ENCODE measurements at places on chromosomes 5 and 9.

GRCh38 chr5:158324236-158324635 lies 465.3 kb upstream of the CLINT1 start:
- DNase-seq = no peak

GRCh38 chr9:93123561-93124283 lies 10.3 kb downstream of the NINJ1 start:
- DNase-seq = no peak

GRCh38 chr9:130682421-130683121 lies 11.0 kb upstream of the EXOSC2 start:
- DNase-seq = peak; percentile 60

DNA sequence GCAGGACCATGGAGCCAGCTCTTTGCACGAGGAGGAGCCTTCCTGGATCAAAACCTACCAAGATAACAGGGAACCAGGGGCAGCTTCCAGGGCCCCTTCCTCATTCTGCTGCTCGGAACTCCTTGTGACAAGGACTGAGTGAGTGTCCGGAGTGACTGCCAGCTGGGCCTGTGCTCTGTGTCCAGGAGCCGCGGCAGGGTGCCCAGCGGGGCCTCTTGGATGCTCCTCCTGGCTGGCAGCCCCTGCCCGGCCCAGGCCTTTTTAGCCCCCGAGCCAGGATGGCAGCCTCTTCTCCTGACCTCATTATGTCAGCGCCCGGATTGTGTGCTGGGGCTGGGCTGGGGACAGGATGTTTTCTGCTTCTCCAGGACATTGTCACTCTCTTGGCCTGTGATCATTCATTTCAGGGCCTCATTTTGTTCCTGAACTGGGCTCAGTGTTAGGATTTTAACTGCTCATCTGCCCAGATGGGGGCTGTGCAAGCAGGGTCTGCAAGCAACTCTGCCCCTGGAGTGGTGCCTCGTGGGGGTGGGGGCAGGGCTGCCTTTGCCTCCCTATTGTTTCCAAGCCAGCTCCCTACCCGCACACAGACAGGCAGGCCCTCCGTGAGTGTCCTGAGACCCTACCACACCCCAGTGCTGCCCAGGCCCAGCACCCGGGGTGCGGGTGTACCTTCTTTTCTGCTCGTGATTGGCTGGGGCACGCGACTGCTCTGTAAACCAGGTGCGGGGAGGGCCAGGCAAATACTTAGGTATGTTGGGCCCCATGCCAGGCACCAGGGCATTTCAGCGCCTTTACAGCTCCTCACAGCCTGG lies 161.6 kb downstream of the COL23A1 start:
- no peak for DNase-seq

DNA sequence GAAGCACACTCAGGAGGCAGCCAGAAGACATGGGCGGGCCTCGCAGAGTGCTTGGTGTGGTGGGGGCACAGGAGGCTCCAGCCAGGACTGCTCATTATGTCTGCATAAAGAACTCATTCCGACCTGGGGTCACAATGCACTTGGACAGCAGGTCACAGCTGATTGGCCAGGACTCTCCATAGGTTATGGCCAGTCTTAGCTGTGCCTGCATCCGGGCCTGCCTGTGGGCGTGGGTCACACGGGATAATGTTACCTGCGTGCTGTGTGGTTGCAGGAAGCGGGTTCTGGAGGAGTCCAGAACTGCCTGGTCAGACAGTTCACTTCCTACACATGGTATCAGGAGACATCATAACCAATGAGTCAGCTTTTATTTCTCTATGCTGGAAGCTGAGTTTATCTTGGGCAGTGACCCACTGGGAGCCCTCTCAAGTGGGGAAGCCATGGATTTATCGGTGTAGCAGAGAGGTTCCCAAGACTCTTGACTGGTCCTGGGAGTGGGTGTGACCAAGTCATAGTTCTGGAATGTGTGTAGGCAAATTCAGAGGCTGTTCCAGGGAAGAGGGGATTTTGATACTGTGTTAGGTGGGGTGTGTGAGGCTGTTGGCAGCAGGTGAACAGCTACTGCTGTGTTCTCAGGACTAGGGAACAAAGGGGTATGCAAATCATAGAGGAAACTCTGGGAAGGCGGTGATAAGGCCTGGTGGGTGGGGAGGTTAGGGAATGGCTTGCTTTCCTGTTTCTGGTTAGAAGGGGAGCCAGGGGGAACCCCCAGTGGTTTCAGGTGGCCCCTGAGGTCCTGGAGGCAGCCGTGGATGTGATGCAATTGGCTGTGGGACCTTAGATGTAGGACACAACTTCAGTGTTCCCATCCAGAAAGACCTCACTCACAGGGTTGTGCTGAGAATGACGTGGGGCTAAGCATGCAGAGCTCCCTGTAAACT lies 51.3 kb downstream of the ARHGEF37 start:
- DNase-seq = peak; percentile 98

- DNase-seq = no peak
Measured at GRCh38 chr5:114243972-114244317, 117.9 kb upstream of the KCNN2 start.

DNA sequence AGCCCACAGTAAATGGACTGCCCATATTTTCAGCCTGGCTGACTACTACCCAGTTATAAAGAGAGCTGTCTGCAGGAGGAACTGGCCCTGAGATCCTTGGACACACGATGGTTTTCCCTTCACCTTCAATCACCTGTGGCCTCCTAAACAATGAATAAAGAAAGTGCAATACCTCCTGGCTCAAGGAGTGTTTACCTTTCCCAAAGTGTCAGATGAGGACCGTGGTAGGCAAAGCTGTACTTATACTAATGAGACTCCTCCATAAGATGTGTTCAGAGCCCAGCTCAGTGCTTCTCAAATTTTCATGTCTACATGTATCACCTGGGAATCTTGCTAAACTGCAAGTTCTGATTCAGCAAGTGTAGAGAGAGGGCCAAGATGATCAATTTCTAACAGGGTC lies 284.5 kb upstream of the VLDLR start:
- DNase-seq = no peak

DNA sequence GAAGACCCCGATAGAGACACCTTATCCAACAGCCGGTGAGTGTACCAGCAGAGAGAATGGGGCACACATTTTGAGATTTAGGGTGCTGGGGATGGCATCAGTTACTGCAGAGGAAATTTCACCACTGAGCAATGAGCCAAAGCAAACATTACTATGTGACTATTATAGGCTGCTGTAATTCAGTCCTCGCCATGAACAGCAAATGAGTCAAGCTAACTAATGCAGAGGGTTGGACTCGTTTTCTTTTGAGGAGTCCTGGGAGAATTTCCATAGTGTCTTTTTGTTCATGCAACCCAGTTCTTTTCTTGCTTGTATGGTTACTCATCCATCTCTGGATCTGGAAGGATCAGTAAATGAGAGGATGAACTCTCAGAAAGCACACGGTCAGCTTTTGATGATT lies 323.8 kb downstream of the PSAT1 start:
- no peak for DNase-seq

DNA sequence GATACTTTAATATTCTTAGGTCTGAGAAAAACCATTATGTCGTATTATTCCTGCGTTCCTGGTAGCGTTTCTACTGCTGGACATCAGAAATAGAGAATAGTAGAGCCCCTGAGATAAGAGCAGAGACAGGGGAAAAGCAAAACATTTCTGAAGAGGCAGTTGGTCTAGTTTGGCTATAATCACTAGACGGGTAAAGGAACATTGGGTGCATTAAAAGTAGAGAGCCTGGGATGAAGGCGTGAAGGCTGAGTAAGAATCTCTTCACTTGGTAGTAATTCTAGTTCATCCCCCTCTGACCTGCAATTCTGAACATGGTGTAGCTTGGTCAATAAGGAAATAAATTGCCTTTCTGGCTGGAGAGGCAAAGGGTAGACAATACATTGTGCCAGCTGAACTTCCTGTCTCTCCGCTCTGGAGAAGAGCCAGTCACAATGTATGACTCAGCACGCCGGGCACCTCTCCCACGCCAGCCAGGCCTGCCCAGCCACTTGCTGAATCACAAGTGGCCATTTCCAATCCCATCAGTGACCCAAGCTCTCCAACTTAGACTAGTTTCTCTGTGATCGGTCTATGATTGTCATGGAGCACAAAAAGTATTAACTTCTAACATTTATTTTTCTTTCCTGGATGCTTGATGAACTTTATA lies 75.4 kb downstream of the STK32A start:
- DNase-seq = peak; percentile 73

GRCh38 chr5:158285698-158286097 lies 426.8 kb upstream of the CLINT1 start:
- no peak for DNase-seq

- DNase-seq = no peak
Measured at GRCh38 chr5:130689831-130690230, 475.2 kb downstream of the HINT1 start.

Measured in NCI-H226 (cell line).